ENCODE measurements at places on chromosomes 2 and 18.

DNA sequence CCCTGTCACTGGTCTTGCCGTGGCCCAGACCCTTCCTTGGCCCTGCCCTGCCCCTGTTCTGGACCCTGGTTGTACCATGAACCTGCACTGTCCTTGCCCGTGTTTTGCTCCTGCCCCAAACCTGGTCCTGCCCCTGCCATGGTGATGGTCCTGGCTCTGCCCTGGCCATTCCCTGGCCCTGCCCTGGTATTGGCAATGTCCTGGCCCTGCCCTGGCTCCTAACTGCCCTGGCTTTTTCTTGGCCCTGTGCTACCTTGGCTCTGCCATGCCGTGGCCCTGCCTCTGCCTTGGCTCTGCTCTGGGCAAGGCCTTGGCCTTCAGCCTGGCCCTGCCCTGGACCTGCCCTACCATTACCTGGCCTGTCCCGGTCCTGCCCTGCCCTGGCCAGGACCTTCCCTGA lies 5.5 kb upstream of the ANKRD62 start:
- DNase-seq, result no peak

GRCh38 chr2:25711675-25712354 lies 38.4 kb upstream of the DTNB start:
- peak; percentile 10 for DNase-seq

DNA sequence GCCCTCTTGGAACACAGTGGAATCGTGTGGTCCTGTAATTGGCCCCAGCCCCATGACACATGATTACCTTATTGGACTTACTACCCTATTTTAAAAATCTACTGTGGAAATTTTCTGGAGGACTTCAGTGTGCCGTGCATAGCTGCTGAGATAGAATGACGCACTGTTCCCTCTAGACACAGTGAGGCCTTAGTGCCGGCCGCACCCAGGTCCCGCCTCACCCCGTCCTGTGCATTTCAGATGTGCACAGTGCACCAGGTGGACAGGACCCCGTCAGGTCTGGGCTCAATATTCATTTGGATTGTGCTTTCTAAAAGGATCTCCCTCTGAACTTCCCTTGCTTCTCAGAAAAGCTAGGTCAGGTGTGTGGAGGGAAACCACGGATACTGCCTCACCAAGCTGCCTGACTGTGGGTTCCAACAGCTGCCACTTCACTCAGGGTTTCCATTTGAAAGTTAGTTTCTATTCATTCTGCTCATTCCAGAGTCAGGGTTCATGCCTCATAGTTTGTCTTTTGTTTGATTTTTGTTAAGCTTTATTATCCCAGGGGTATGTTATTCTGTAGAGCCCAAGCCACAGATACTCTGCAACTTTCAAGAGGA lies 155.8 kb downstream of the PTGR3 start:
- no peak for DNase-seq

- DNase-seq, result no peak
These were observed 635.5 kb upstream of the NETO1 start for GRCh38 chr18:73503326-73503725.

GRCh38 chr2:3446381-3446780 lies 66.9 kb downstream of the TRAPPC12 start:
- DNase-seq, result no peak

DNA sequence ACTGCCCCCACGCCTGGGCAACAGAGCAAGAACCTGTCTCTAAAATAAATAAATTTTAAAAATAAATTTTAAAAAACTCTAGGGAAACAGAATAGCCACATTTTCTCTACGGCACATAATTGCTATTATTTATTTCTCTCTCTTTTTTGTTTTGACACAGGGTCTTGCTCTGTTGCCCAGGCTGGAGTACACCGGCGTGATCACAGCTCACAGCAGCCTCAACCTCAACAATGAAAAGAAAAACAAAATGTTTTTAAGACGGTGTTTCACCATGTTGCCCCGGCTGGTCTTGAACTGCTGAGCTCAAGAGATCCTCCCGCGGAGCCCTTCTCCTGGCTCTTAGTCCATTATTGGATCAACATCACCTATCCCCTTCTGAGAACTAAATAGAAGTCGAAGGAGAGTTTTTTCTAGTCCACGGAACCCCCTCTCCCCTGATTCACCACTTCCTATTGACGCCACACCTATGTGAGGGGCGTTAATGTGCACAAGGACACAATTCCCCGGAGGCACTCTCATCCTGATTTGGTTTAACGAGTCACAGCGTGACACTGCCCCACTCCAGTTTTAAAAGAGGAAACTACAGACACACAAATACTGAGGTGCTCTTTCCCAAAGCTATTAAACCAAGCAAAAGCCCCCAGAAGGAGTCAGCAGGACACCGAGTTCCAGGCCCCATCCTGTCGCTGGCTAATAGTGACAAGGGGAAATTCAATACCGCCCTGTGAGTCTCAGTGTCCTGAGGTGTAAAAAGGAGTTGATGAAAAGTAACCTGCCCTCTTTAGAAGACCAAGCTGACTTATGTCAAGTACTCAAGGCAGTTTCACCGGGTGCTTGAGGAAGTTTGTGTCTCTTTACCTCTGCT lies 1.1 kb downstream of the NPC1 start:
- no peak for DNase-seq

DNA sequence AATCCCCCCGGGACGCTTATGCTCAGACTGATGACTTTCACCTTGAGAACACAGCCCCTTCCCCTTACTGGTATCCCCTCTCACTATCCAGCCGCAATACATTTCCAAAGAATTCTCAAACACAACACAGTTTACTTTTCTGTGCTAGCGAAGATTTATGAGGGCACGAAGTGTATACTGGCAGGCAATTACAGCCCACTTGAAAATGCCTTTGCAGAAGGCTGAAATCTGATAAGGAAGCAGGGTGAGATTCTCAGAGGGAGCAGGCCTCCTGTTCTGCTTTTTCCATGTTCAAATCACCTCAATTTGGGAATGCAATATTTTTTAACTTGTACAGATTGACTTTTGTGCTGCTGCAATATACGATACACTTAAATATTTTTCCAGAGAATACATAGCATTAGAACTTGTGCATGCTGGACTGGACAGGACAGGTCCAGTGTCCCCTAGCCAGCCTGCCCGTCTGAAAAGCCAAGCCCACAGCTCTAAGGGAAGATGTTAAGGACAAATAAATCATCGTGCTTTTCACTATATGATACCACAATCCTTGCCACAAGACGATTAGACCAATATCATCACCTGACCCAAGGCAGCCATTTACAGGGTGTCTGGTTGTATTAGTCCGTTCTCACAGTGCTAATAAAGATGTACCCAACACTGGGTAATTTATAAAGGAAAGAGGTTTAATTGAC lies 262.1 kb downstream of the EPHA4 start:
- DNase-seq, result no peak

DNA sequence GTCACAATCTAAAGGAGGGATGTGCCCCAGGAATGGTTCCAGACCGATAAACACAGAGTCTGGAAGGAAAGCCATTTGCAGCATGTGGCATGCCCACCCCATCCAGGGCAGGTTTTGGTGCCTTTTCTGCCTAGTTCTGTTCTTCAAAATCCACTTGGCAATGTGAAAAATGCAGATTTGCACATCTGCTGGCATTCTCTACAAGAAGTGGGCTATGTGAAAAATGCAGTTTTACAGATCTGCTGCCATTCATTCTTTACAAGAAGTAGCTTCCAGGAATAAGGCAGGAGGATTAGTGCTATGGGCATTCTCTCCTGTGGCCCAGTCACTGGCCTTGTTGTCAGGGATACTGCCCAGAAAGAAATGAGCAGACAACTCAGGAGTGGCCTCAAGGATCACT lies 68.1 kb downstream of the C1D start:
- DNase-seq, result no peak

- no peak for DNase-seq
These were observed 23.3 kb downstream of the MTHFD2 start for GRCh38 chr2:74221604-74222299.

- peak; percentile 78 for DNase-seq
These were observed 60.0 kb downstream of the TMEM131 start for GRCh38 chr2:97935719-97936161.

DNA sequence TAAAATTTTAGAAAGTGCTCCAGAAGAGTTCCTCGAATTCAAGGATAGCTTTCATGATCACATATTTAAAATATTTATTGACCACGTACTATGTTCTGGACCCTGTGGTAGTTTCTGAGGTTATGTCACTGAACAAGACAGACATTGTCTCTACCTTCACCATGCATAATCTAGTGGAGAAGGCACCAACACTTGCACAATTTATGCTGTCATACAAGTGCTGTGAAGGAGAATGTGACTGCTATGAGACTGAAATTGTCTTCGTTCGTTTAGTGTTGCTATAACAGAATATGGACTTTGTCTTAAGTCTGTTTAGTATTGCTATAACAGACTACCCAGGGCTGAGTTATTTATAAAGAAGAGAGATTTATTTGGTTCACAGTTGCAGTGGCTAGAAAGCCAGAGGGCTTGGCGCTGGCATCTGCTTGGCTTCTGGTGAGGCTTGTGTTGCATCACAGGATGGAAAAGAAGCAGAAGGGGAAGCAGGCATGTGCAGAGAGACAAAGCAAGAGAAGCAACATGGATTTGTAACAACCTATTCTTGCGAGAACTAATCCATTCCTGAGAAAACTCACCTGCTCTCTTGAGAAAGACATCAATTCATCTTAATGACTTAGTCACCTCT lies 50.0 kb upstream of the RFX8 start:
- no peak for DNase-seq

GRCh38 chr2:65527451-65528240 lies 95.2 kb upstream of the SPRED2 start:
- no peak for DNase-seq

DNA sequence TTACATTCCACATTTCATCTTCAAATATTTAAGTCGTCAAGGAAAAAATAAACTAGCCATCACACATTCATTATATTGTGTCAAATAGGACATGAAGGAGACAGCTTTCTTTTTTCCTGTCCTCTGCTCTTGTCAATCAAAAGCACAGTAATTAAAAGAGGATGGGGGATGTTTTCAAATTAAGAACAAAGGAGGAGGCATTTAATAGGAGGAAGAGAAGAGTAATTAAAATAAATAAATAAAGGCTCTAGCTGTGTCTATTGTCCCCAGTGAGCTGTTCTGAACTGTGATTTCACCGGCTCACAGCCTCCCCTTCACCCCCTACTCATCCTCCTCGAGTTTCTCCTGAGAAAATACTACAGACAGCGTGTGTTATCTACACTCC lies 1377.1 kb upstream of the PIK3C3 start:
- no peak for DNase-seq

GRCh38 chr2:133836691-133837345 lies 268.6 kb upstream of the NCKAP5 start:
- no peak for DNase-seq

DNA sequence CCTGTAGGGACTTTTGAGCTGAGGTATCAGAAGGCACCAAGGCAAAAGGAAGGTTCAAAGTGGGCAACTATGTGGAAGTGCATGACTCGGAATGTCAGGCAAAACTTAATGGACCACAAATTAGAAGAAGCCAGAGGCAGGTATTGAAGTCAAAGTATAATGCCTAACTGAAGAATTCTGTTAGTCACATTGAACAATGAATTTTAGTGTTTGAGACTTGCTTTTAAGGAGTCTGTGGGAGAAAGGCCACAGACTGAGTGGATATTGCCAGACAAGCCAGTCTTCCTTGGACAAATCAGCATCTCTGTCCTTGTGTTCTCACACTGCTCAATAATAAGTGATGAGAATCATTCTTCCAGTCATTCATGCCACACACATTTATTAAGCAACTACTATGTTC lies 498.9 kb downstream of the STK39 start:
- no peak for DNase-seq

DNA sequence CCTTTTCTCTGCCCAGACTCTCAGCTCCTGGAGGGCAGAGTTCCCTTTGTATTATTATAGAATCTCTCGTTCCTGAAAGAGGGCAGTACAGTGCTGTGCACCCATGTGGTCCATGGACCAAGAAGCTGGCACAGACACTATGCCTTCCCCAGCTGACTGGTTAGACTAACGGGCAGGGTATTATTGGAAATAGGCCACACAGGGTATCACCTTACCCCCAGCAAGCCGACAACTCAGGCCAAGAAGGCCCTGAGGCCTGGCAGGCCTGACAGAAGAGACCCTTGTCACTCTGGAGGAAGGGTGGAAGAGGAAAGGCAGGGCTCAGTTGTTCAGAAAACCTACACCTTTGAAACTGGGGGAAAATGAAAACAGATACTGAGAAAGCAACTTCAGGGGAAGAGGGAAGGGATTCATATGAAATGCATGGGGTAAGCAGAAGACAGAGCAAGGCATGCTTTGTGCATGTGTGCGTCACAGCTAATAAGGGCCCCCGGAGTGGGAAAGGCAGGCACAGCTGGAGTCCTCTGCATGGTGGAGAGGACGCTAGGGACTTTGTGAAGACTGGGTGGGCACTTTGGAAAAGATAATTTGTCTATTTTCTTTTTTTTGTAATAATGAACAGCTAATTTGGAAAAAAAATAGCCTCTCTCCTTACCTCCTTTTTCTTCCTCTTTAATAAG lies 476.8 kb upstream of the CELF4 start:
- no peak for DNase-seq

GRCh38 chr18:79943608-79944125 lies 7.8 kb downstream of the SLC66A2 start:
- DNase-seq, result no peak

DNA sequence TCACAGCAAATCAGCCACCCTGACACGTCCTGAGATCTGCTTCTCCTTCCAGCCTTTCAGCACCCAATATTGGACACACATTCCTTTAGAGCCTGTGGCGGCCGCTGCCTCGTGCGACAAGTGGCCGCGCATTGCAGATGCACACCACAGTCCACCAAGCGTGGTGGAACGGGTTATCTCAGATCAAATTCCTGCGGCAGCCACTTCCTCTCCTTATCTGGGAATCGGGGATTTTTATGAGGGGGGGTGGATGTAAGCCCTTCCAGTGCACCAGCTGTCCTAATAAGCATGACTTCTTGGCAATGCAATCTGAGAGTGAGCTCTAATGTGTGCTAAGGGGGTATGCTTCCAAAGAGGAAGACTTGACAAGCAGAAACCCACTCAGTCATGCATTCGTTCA lies 18.3 kb upstream of the BMP10 start:
- DNase-seq, result peak; percentile 49

DNA sequence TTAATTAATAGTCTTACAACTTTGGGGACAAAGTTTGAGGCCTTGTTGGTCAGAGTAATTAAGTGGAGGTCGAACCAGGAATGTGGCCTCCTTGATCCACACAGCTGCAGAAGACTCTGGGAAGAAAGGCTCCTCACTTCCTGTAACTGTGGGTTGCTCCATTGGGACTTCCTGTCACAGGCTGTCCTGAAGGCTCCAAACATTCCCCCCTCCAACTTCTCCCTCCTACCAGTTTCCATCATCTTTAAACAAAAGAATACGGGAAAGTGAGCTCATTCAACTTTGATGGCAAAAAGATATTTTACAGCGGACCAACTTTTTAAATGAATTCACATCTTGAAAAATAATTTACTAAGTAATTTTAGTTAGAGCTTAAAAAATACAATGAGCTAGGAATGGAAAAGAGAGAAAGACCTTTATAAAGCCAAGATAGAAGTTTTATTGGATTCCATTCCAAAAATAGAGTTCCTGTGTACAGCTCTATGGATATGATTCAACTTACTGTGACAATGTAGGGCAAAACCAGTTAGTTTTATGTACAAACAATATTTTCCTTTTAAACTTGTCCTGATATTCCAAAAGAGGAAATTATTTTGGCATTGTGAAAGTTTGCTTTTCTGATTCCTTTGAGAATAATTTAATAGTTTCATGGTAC lies 212.0 kb upstream of the NABP1 start:
- DNase-seq, result no peak
